Inflammatory macrophage treated with lipopolysaccharide for 4 hours (primary cell): ENCODE measurements at places on chromosomes 3 and 15.

GRCh38 chr3:147458995-147459704 lies 50.0 kb downstream of the ZIC1 start:
- DNase-seq, result no peak

- DNase-seq, result peak; percentile 40
Observed at GRCh38 chr15:80474224-80475215, 70.3 kb downstream of the ARNT2 start.

DNA sequence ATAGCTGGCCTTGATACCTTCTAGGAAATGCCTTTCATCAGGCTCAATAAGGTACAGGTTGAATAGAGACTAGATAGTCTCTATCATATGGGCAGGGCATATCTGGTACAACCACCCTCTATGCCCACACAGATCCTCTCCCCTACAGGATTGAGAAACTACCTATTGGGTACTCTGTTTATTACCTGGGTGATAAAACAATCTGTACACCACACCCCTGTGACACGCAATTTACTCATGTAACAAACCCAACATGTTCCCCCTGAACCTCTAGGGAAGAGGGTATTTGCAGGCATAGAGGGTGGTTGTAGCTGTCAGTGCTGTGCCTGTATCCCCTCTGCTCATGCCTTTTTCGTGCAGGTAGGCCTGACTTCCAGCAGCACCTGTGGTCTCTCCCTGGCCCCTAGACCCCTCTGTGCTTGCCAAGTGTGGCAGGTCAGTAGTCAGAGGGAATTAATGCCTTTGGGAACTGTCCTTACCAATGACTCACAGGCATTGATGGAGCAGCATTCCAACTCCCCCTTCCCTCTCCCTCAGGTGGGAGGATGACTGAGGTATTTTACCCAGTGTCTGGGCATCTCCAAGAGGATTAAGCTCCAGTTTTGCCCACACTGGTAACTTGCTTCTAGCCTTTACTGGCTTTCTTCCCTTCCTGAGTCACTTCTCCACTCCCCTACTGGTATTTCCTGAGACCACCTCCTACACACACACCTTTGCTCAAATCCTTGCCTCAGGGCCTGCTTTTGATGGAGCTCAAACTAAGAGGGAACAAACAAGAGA lies 18.3 kb downstream of the CLSTN2 start:
- no peak for DNase-seq

GRCh38 chr3:71039332-71039731 lies 544.2 kb downstream of the FOXP1 start:
- no peak for DNase-seq

GRCh38 chr3:11096266-11097139 lies 57.8 kb upstream of the HRH1 start:
- DNase-seq, result peak; percentile 80

DNA sequence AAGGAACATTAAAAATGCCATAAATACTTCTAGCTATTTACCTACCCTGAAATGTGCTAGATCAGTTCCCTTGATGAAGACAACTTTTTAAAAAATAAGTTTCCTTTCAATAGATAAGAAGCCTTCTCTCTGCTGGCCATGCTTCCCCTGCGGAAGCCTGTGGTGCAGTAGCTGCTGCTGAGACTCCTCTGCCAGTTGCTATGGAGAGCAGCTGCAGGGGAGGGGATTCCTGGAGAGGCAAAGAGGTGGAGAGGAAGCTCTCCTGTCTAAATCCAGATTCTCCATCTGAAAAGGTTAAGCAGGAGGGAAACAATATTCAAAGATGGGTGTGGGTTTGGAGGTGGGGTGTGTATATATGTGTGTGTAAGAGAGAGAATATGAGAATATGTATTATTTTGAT lies 69.8 kb upstream of the BFSP2 start:
- DNase-seq, result no peak

DNA sequence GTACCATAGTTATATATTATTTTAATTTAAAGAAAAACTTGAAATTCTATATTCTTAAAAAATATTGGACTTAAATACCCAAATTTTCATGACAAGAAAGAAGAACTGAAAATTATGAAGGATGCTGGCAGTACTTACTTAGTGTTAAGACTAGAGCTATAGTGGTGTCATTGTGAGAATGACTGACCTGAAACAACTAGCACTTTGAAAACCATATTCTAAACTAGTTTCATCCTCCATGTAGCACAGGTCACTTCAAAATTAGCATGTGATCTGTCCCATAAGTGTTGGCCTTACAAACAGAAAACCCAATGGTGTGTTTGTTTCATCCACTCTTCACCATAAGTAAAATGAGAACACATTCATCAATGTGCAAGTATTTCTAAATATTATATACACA lies 208.6 kb downstream of the ZIC4 start:
- DNase-seq, result no peak

DNA sequence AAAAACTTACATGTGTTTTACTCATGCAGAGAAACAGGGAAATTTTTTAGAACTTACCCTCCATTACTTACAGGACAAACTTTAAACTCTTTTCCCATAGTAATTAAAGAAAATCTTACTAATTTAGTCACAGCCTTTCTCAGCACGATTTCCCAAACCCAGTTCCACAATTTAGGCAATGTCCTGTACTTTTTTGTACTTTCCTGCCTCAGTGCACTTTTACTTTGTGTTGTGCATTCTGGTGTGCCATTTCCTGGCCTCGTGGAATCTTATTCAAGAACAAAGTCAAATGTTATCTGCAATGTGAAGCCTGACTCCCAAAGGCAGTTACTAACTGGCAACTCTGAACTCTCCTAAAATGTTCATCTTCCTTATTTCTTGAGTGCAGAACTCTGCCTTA lies 1.9 kb downstream of the SLC33A1 start:
- peak; percentile 24 for DNase-seq

GRCh38 chr3:5735896-5736295 lies 548.4 kb downstream of the EDEM1 start:
- no peak for DNase-seq

- DNase-seq, result no peak
Observed at GRCh38 chr3:30520699-30521098, 85.7 kb upstream of the TGFBR2 start.

- DNase-seq, result no peak
Observed at GRCh38 chr3:42180901-42181300, 85.1 kb downstream of the CCK start.

- DNase-seq, result peak; percentile 71
Observed at GRCh38 chr3:149277331-149277813, 55.7 kb upstream of the CP start.

DNA sequence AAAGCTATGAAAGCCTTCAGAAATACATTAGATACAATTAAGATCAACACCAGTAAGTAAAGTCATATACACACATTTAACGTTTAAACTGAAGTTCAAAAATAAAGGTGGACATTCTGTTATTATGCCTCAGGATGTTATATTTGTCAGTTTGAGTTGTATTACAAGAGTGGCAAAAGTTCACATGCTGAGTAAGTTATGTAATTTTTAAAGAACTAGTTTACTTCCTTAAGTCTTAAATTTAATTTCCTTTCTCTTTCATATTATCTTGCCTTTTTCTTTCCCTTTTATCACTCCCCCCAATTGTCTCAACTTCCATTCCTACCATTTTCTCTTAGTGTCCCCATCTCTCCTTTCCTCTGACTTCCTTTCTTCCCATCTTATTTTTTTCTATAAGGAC lies 4.9 kb upstream of the GPR87 start:
- DNase-seq, result peak; percentile 60

- no peak for DNase-seq
Observed at GRCh38 chr3:8499181-8499611, 2.4 kb upstream of the LMCD1 start.

- DNase-seq, result no peak
Observed at GRCh38 chr15:92444631-92445030, 51.0 kb downstream of the ST8SIA2 start.

GRCh38 chr15:32642667-32643435 lies 1.3 kb downstream of the SCG5 start:
- no peak for DNase-seq

DNA sequence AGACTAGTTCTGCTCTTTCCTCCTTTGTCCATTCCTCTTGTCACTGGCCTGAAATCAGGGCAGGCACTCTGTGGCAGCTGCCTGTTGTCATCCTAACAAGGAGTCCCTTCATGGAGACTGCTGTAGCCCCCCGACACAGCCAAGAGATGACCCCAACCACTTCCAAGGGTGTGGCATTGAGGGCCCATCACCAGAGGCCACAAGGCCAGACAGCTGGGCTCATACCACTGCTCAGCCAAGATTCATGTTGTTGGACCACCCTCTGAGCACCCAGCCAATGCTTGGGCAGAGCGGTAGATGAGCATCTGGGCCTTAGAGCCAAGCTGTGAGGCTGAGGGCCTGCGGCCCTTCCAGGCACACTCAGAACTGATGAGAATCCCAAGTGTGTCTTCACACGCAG lies 85.4 kb downstream of the EPHB1 start:
- DNase-seq, result no peak

GRCh38 chr3:138740072-138740471 lies 94.7 kb downstream of the PIK3CB start:
- DNase-seq, result no peak

DNA sequence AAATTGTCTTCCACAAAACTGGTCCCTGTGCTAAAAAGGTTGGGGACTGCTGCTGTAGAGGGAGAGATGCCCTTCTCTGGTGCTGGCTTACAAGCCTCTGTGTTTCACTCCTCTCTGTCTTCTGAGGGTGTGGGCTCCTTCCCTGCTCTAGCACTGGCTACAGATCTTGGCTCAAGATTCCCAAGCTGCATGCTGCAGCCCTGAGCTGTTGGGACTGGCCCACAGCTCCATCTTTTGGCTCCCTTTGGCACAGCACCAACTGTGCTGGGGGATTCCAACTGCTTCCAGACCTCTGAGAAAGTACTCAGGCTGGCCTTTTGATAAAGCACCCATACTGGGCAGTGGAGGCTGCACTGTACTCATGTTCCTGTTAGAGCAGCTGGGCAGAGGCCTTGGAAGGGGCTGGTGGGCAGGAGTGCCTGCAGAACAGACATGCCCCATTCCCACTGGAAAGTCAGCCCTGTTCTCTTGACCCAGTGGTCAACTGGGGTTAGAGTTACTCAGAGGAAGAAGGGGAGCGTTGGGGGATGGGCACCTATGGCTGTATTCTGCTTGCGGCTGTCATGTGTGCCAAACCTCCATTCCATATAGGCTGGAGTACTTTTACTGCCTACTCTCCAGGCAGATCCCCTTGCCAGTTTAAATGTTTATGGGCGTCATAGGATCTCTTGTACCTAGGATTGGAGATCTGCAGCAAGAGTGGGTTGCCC lies 55.7 kb downstream of the GALK2 start:
- DNase-seq, result no peak

DNA sequence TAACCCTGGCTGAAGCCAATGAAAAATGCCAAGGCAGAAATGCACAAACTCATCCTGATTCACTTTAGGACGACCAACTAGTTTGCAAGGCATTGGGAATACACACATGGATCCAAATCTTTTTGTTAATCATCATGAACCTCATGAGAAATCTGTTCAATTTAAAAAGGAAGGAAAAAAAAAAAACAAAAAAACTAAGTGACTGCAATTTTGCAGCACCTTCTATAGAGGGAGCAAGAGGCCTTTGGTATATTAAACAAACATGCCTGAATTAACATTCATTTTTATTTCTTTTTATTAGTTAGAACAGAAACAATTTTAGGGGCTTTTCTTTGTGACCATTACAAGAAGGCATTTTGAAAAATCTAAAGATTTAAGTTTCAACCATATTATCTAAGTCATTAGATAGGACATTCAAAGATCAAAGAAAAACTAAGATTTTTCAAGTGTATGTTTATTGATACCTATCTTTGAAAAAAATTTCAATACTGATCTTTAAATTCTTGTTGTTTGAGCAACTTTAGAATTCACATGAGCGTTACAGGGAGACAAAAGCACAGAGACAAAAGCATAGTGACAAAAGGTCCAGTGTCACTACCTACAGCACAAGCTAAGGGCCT lies 182.4 kb downstream of the CBLB start:
- peak; percentile 46 for DNase-seq

- peak; percentile 27 for DNase-seq
Observed at GRCh38 chr3:46812237-46812791, 50.9 kb downstream of the MYL3 start.

DNA sequence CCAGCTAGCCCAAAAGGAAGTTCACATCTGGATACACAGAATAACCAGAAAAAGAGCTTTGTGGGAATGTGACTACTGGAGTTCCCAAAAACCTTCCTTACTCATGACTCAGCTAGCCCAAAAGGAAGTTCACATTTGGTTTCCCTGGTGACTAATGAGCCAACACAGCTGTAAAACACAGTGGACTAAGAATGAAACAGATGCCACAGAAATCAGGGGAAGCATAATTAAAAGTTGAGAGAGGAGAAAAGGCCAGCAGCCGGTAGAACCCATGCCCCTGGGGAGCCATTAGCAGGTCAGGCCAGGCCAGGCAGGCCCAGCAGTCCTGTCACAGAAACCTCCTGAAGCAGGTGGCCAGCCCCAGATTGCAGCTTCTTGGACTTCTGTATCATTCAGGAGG lies 130.3 kb downstream of the GHSR start:
- DNase-seq, result peak; percentile 89

DNA sequence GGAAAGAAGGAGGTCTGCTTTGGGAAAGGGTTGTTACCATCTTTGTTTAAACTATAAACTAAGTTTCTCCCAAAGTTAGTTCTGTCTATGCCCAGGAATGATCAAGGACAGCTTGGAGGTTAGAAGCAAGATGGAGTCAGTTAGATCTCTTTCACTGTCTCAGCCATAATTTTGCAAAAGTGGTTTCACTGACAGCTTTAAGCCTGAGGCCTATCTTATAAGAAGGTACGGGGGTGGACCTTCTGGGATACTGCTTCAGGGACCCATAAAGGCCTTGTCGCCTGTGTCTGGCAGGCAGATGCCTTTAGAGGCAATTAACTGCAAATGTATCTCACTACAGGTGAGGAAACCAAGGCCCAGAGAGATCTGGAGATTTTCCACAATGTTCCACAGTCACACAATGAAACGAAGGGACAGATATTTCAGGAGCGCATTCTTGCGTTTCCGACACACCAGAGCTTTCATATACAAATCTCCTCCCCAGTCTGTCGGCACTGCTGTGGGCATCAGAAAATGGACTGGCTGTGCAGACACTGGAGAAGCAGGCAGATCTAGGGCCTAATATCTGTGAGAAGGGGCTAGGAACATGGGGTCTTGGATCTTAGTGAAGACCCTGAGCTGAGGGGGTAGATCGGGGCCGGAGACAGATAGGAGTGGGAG lies 169.5 kb upstream of the SMAD3 start:
- DNase-seq, result no peak

- DNase-seq, result no peak
Observed at GRCh38 chr15:72866866-72867616, 83.5 kb upstream of the ADPGK start.

DNA sequence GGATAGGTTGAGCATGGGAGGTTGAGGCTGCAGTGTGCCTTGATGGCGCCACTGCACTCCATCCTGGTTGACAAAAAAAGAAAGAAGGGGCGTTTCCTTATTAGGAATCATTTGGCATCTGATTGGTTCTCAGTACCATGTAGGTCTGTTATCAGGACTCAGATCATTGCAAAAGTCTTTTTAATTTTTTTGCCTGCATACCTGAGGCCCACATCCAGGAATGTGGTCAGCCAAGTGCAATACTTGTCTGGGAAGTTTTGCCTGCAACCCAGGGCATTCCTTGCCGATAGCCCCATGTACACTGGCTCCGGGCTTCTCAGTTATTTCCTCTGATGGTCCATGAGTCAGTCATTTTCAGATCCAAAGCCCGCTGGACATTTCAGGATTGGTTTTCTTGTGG lies 50.1 kb upstream of the CRTC3 start:
- DNase-seq, result no peak
